ENCODE measurements at places on chromosomes 7 and 10.
A peak's percentile ranks its signal among the peaks of the same experiment; 100 is the strongest.

GRCh38 chr7:64887756-64888508, 15.1 kb upstream of the ZNF273 start:
- DNase-seq = no peak

DNA sequence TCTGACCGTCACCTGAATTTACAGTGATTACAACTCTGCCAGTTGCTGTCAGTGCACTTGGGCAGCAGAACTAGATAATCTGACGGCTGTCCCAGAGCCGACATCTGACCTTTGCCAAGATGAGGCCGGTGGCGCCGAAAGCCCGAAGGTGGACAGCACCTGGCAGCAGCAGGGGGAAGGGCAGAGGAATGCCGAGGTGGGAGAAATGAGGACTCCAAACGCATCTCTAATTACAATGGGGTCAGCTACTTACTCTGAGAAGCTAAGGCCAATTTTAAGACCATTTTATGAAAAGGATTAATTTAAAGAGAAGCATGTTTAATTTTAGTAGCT, 33.8 kb downstream of the TRIM8 start:
- no peak for DNase-seq

- no peak for DNase-seq
Observed at GRCh38 chr10:109475711-109476421, 447.4 kb downstream of the XPNPEP1 start.

DNA sequence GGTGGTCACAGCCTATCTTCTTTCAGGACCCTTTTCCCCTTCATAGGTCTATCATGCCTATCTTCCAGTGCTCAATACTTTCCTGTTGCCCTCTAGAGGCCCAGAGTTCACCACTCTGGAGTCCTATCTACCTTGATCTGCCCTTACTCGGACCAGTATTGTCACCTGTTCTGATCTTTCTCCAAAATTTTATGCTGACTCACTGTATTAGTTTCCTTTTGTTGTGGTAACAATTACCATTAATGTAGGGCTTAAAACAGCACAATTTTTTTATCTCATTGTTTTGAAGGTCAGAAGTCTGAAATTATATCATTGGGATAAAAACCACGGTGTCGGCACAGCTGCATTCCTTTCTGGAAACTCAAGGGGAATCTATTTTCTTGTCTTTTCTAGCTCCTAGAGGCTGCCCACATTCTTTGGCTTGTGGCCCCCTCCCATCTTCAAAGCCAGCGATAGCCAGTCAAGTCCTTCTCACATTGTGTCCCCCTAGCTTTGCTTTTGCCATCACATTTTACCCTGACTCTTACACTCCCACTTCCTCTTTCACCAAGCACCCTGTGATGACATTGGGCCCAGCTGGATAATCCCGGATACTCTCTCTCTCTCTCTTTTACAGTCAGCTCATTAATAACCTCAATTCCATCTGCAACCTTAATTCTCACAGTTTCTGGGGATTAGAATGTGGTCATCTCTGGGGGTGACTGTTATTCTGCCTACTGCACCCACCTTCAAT, 54.6 kb downstream of the TFAM start:
- DNase-seq = no peak

GRCh38 chr7:8120390-8121058, 141.4 kb downstream of the ICA1 start:
- DNase-seq = no peak

DNA sequence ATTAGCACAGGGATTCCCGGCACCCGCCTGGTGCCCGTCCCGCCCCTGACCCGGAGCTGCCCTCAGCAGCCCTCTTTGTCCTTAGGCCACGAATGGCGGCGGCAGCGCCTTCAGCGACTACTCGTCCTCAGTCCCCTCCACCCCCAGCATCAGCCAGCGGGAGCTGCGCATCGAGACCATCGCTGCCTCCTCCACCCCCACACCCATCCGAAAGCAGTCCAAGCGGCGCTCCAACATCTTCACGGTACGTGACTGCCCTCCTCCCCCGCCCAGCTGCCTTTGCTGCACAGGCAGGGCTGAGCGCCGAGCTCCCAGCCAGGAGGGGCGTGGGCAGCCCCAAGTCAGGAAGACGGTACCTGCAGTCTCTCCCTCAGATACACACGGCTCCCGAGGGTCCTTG, 33.6 kb downstream of the AGAP3 start:
- no peak for DNase-seq

DNA sequence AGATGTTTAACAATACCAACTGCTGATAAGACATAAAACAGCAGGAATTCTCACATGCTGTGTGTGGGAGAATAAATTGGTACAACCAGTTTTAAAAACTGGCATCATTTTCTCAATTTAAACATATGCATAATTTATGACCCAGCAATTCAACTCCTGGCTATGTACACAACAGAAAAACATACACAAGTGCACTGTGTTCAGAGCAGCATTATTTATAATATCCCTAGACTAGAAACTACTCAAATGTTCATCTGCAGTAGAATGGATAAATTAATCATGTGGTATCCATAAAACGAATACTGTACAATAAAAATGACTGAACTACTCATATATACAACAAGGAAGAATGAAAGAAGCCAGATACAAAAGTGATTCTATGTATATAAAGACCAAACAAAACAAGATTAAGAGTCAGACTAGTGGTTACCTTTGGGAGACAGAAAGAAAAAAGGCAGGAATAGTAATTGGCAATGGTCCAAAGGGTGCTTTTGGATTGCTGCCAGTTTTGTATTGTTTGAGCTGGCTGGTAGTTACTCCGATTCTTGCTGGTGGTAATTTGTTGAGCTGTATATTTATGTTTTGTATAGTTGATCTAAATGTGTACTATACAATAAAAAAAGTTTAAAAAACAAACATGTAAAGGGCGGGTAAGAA, 306.0 kb downstream of the TFEC start:
- no peak for DNase-seq

GRCh38 chr10:48691812-48692528, 7.3 kb downstream of the WDFY4 start:
- no peak for DNase-seq

GRCh38 chr7:9822458-9823290, 1151.0 kb upstream of the PHF14 start:
- no peak for DNase-seq

DNA sequence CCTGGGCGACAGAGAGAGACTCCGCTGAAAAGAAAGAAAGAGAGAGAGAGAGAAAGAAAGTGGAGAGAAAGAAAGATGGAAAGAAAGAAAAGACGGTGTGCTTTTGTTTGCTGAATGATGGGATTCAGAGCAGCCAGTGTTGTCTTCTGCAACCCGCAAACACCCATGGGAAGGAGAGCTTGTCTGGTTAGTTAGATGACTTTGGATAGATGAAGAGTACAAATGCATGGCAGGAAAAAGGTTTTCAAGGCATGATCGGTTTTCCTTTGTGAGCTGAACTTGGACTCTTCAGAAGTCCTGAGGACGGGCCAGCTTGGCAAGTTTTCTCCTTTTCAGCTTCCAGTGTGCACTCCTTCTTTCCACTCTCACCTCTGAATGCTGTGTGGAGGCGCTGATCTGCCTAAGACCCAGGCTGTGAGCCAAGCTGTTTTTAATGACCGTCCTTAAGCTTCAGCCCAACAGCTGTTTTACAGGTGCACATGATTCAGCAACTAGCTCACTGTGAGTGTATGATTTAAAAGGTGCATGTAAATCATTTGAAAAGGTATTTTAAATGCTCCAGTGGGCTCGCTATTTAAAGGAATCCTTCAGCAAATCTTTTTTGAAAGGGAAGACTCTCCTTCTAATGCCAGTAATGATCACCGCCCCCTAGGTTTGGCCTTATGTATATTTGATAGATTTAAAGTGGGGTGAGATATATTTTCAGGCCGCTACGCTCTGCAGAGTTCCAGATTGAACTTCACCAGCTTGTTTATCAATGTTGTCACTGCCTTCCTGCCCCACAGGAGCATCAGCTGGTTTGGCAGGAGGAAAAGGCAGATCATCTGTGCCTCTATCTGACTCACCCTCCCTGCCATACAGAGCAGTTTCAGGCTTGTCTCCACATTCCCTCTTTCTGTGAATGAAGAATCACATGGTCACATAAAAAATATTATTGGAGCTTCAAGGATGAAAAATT, 115.0 kb downstream of the PLXDC2 start:
- no peak for DNase-seq

DNA sequence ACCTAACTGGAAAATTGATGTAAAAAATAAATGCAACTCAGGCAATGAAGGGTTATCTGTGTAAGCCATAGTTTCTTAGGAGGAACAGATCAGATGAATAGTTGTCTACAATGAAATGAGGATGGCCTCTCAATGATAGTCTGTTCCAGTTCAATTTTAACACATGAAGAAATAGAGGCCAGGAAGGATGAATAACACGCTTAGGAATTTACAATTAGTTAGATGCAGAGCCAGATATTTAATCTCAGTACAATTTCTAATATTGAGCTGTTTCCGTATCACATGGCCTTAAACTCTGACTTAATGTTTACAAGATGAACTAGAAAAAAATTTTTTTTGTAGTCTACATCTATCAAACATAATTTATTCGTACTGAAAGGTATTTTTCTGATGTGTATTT, 176.6 kb downstream of the GALNT11 start:
- peak; percentile 32 for DNase-seq

- no peak for DNase-seq
Observed at GRCh38 chr10:28411648-28412047, 108.8 kb upstream of the MPP7 start.

DNA sequence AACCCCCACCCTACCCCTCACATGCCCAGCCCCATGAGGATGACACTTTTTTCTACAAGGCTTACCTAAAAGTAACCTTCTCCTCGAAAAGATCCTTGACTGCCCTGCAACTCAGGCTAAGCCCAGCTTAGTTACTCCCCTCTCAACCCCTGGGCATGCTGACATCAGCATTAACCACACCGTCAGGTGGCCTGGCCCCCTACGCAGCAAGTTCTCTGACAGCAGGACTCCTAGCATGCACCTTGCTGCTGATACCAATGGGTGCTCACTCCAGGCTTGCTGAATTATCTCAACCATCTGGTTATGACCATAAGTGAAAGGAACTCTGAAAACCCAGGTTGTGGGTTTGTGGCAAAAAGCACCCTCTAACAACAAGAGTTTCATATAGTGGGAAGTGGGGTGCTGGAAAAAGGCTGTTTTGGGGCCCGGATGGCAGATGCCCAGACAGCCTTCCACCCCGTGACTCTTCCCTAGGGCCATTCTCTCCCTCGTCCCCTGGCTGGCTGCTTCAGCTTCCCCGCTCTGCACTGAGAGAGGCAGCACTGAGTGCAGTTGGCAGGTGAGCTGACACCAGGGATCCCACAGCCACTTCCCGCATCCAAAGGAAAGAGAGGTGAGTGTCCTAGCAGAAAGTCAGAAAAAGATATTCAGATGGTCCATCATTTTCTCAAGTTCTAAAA, 518.9 kb downstream of the KCNMA1 start:
- DNase-seq = no peak

DNA sequence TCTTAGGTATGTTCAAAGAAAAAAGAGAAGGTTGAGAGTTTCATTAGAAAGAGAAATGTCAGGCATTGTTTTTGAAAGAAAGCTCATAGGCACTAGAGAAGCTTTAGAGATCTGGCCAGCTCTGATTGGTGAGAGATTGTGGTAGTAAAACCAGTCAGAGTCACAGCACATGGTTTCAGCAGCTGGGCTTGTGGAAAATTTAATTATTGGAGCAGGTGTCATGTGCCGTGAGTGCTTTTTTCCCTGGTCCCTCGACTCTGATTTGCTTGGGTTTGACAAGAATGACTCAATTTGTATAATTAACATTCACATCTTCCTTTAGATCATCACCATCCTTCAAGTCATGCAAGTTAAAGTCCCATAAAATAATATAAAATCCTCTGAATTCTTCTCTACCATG, 35.2 kb downstream of the MRPL32 start:
- no peak for DNase-seq

DNA sequence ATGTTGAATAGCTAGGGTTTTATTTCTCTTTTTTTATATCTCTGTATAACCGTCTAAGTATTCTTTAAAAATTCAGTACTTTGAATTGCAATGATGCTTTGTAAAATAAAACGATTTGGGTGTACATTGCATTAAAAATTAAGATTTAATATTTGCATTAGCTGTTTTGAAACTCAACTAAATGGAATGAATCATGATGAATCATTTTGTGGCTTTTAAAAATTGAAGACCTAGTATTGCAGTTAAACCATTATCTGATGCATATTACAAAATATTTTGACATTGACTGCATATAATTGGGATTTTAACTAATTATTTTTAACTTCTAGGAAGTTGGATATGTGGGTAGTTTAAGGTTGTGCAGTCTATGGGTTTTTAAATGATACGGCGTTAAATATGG, 314.0 kb downstream of the CDK14 start:
- DNase-seq = no peak

DNA sequence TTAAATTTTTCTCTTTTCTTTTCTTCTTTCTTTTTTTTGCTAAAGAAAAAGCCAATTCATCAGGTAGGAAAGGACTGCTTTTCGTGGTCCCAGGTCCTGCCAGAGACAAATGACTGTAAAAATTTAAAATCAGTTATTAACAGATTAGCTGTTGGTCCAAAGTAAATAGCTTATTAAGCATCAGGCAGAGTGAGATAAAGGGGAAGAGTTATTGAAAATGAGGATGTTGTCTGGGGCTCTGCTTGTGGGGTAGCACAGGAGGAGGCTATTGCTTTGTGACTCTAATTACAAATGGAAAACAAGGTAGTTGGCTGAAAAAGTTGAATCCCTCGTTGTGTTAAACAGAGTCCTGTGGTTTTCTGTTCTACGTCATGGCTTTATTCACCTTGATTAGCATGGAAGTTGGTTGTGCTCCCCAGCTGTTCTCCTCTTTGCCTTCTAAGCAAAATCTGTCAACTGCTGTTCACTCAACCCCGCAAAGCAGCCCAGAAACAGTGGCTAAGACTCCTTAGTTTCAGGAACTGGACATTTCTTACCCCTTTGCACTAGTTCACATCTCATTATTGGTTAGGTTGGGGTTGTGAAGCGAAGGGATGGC, 128.9 kb downstream of the SNX10 start:
- DNase-seq = no peak

GRCh38 chr10:70038923-70039322, 13.7 kb upstream of the MACROH2A2 start:
- DNase-seq = no peak

DNA sequence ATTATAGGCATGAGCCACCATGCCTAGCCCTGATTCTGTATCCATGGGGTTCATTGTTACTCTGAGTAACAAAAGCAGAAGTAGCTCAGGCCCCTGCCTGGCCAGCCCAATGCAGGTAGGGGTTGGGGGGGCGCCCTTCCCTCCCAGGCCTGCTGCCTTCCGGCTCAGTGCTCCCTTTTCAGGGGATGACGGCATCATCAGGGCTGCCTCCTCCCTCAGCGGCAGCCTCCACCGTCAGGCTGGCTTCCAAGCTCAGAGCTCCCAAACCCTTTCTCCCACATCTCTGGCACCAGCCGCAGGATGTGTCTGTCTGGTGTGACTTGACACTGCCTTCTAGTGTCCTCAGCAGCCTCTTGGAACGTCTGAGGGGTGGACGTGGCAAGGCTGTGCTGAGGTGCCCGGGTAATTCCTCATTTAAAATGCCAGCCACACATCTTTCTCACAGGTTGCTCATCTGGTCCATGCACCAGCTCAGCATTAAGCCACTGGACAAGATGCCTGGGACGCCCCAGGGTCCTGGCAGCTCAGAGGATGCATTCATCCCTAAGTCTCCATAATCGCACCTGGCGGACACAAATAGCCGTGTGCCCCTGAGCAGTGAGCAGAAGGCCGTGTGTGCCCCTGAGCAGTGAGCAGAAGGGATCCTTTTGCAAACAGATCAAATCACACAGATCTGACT, 38.2 kb downstream of the PAPOLB start:
- no peak for DNase-seq

- DNase-seq = peak; percentile 54
Observed at GRCh38 chr10:119737823-119738222, 12.0 kb downstream of the INPP5F start.

All from fibroblast of skin of left biceps (primary cell).